Stimulated activated CD4-positive, alpha-beta T cell treated with anti-CD3 and anti-CD28 coated beads, Interleukin-12 subunit alpha, Interleukin-12 subunit beta, amount 100 ng/mL, for 48 hours (primary cell): ENCODE measurements at places on chromosomes 3 and 15.

DNA sequence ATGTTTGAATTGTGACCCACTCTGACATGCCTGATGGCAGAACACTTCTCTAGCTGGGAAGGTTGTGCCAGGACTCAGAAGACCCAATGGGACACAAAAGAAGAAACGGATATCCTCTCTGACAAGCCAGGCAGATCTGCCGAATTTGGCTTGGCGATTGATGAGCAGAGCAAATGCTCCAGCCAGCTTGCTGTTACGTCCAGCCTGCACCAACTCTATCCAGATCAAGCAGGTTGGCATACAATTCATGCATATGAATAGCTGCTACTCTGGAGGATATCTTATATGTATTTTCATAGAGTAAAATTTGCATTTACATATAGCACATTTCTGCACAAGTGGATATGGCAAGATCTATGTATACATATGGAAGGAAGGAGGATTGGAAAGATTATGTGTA, 102.8 kb downstream of the PEX5L start:
- no peak for DNase-seq

DNA sequence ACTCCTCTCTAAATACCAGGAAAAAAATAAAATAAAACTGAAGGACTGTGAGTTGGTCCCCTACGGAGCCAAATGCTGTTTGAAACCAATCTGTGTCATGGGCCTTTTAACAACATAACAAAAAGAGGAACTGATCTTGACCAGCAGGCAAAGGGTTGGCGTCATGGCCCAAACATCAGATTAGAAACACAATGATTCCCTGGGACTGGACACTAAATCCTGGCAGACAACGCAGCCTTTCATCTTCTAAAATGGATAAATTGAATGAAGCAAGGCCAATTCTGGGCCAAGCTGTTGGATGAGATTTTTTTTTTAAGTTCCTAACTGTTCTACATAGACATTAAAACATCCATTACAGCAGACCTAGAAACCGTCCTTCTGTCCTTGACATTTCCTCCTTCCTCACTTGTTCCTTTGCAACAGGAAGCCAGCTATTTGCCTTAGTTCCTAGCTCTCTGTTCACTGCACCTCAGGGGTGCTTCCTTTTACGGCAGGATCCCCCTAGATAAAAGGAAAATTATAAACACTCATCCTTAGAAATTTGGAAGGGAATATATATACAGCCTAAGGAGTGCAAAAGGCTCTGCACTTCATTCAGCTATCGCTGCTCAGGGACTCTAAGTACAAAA, 21.6 kb upstream of the TAFA4 start:
- DNase-seq, result no peak

- DNase-seq, result peak; percentile 26
These were observed 44.6 kb downstream of the ZIC4 start for GRCh38 chr3:147361454-147362420.

DNA sequence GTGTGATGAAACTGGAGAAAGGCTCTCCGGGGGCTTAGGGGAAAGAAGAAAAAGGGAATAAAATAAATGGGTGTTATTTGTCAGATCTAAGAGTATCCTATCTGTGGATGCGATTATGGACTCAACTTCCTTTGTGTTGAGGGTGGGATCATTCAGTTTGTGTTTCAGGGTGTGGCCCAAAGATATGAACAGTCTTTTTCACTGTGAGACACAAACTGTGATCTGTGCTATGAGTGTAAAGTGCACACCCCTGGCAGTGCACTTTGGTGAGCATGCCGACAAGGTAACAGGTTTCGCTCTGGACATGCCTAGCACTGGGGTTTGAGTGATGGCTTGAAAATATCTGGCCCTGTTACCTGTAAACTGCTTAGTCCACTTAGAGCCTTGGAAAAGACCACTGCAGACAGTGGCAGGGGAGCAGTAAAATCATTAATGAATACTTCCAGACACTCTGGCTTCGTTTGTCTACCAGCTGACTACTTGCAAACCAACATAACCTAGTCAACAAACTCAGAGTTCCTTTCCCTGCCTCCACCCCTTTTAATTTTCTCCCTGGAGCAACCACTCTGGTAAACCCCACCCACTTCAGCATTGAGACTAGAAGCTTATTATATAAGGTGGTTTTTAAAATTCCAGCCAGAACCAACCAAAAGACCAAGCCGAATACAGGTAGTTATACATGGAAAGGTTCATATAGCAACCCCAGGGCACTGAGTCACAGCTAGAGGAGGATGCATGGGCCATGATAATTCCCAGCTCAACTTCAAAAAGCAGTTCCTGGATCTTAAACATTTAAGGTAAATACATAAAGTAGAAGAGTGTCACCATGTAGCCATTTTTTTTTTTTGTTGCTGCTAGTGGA, 55.1 kb downstream of the TAMM41 start:
- DNase-seq, result no peak

DNA sequence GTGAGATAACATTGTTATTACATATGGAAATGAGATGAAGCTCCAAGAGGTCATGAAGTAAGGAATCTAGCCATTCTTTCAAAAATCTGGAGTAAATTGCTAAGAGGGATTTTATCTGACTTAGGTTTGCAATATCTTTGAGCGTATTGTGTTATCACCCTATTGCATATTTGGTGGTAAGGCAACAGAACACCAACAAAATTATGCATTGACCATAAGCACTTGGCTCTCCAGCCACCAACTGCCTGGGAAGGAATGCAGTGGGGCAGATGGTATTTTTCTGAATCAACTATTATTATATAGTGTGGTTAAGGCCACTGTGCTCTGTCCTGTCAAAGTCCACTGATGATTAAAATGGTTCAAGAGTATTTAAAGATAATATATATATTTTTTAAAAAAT, 287.9 kb upstream of the SEMA6D start:
- no peak for DNase-seq

DNA sequence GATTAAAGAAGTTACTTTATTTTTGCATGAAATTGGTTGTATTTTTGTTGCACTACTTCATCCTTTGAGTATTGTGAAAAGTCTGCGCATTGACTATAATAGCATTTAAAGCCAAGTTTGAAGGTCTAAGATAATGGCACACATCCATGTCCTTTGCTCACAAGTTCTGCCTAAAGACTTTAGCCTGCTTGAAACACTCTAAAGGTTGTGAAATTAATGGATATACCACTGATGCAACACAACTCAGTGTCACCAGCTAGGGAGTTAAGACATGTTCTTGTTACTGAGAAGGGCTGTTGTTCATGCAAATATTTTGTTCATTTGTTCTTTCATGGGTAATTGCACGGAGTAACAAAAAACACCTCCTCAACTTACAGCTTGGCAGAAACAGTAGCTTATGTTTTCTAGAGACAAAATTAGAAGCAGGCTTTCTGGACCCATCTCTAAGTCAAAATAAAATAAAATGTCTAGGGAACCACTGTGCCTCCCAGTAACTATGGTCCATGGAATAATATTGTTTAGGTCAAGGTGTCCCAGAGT, 83.9 kb downstream of the PPARG start:
- DNase-seq, result no peak

DNA sequence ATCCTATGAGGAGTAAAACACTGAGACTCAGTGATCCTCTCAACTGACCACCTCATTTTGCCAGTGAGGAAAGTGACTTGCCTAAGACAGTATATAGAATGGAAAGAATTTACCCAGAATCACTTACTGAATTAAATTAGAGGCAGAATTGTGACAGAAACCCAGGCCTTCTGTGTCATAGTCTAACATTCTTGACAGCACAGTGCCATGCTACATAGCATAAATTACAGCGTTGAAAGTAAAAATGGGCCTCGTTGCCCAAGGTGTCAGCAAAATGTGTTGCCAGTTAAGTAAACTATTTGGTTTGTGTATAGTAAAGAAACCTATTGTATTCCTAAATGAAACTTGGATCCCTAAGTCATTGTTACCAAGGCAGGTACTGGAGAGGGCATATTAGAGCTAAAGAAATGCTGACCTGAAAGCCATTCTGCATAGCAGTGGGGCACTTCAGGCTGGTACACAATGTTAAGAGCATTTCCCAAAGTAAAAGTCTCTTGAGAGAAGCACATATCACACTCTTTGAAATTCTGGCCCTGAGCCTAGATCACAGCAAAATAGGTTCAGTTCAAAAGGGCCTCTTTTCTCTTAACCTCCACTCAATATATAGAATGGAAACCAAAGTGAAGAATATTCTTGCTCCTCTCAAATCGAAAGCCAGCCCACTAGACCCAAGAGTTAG, 53.8 kb downstream of the HMG20A start:
- DNase-seq, result no peak

- DNase-seq, result no peak
These were observed 150.7 kb downstream of the OPA1 start for GRCh38 chr3:193743702-193744047.

- DNase-seq, result no peak
These were observed 42.0 kb upstream of the IP6K2 start for GRCh38 chr3:48759071-48759470.

- no peak for DNase-seq
These were observed 7.1 kb downstream of the EIF4E3 start for GRCh38 chr3:71718072-71718471.

DNA sequence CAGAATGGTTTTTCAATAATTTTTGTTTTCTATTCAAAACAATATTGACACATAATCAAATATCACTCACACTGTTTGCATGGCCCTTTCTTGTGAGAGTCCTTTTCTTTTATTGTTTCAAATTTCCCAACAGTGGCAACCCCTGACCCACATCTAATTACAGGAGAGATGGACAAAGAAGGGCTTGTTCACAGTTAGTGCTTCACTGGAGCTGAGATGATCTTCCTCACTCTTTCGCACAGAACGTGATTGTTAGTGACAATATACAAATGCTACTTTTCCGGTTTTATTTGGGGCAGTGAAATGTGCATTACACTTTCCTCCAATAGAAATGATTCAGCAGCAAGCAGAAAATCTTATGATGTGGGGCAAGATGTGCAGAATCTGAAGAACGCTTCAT, 38.6 kb upstream of the TTC14 start:
- no peak for DNase-seq

DNA sequence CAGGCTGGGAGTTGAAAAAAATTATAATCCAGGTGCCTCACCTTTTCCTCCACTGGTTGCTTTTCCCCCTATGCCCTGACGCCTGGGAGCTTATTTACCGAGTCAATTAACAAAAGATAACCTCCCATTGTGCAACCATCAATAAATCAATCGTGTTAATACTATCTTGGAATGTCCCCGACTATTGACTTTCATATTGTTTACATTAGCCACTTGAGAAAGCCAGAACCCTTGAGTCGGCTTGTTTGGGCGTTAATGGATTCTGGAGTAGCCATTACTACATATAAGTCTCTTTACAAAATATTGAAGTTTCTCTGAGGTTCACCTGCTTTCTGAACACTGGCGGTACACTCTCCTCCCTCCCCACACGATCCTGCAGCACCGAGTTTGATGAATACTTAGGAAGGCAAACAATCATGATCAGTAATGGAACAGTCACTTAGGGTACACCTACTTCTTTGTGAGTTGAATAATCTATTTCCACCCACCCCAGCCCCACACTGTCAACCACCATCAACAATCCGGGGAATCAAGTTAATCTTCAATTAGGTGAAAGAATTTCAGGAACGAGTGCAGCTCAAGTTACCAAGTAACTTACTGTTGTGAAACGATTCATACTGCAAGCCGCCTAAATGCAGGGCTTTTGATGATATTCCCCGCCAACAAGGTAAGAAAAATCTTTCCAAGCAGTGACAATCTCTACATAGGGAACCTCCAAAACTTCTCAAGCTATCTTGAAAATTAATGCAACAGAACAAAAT, 159.3 kb upstream of the NR2F2 start:
- no peak for DNase-seq

GRCh38 chr3:67517781-67518180, 136.6 kb downstream of the SUCLG2 start:
- DNase-seq, result no peak

DNA sequence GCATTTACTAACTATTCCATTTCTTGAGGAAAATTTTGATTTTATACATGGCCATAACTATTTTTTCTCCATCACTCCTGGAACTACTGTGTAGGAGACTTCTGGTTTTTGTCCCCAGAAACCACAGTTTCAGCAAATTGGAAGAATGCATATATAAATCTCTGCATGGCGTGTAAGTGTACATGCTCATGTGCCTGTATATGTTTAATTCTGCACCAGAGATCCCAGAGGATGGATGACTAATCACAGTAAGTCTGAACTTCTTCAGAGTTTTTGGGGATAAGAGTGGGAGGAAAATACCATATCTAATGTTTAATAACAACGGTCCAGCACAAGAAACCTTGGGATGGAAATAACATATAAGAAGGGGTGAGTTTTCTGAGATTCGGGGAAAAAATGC, 10.9 kb upstream of the COL6A6 start:
- DNase-seq, result no peak

DNA sequence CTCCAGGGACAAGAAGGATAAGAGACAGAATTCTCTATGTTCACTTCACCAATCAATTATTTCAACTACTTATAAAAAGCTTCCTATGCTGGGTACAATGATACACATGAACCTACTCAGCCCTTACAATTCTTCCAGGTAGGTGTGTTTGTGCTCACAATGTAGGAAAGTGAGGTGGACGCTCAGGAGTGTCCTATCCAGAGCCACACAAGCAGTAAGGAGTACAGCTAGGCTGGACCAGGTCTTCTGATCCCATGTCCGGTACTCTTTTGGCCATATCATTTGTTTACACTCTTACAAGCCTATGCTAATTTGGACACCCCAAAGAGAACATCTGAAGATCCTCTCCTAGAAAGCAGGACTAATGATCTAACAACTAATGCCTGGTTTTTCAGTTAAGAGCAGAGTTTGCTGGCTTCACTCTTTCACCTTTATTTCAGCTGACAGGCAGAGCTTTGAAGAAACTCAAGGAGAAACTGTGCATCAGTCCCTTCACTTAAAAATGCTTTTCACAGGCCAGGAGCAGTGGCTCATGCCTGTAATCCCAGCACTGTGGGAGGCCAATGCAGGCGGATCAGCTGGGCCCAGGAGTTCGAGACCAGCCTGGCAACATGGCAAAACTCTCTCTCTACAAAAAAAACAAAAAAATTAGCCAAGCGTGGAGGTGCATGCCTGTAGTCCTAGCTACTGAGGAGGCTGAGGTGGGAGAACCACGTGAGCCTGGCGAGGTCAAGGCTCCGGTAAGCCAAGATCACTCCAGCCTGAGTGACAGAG, 27.5 kb downstream of the IGF2BP2 start:
- no peak for DNase-seq

DNA sequence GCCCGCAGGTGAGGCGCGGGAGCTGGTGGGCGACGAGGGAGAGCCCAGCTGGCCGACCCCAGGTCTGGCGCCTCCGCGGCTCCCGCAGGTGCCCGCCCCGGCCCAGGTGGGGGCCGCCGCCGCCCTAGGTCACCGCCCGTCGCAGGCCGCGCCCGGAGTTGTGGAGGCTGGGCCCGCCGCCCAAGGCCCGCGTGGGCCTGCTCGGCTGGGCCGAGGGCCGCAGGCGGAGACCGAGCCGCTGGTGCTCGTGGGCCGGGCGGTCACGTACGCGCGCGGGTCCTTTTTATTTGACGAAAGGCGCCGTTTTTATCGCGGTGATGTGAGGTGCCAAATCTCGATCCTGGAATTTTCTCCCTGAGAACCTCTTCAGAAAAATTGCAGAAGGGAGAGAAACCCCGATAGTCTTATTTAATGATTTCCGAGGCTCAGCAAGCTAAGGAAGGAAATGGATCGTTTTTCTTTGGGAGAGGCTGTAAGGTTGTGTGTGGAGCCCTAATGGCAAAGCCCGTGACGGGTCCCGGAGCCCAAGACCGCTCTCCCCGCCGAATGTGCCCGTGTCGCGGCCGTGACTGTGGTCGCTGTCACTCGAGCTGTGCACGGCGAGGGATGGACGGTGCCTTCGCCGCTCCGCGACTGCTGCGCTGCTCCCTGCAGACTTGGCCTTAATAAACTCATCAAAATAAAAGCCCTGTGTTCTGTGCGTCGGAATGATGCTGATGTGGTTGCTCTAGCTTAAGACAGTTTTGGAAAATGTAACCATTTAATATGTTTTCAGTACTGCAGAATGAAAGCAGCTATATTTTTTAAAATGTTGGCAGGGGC, 612 bp downstream of the APPL1 start:
- DNase-seq, result peak; percentile 8
